Stimulated activated CD4-positive, alpha-beta T cell treated with anti-CD3 and anti-CD28 coated beads, Interleukin-15, amount 100 ng/mL, for 48 hours (primary cell): ENCODE measurements at places on chromosomes 2 and 18.

DNA sequence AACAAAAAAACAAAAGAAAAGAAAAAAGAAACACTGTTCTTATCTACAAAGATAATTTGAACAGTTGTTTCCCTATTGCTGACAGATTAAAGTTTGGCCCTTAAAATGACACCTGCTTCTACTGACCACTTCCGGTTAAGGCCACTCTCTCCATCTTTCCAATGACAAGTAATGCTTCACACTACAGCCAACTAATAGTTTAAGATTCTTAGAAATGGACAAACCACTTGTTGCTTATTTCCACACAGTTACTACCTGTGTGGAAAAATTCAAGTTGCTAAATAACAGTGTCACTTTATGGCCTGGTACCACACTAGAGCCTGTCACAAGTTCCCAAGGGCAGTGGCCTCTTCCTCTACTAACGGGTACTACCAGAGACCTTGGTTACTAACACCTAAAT is 2.4 kb downstream of the TMEM185B start:
- DNase-seq, result no peak

- no peak for DNase-seq
Measured at GRCh38 chr2:47336259-47337238, 66.4 kb upstream of the MSH2 start.

DNA sequence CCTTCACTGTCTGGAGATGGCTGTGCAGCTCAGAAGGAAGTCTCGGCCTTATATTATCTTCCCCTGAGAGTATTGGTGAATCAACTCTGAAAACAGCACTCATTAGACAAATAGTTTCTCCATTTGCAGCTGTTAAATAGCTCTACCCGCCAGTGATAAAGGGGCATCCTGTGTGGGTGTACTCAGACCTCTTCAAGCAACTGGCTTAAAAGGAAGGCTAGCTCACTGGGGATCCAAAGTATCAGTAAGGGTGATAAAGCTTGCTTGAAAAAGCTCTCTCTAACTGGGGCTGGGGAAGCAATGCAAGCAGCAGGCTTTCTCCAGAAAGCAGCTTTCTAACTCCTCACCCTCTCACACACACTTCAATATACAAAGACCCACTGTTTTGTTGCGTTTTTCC is 64.9 kb upstream of the PSMD14 start:
- DNase-seq, result no peak

DNA sequence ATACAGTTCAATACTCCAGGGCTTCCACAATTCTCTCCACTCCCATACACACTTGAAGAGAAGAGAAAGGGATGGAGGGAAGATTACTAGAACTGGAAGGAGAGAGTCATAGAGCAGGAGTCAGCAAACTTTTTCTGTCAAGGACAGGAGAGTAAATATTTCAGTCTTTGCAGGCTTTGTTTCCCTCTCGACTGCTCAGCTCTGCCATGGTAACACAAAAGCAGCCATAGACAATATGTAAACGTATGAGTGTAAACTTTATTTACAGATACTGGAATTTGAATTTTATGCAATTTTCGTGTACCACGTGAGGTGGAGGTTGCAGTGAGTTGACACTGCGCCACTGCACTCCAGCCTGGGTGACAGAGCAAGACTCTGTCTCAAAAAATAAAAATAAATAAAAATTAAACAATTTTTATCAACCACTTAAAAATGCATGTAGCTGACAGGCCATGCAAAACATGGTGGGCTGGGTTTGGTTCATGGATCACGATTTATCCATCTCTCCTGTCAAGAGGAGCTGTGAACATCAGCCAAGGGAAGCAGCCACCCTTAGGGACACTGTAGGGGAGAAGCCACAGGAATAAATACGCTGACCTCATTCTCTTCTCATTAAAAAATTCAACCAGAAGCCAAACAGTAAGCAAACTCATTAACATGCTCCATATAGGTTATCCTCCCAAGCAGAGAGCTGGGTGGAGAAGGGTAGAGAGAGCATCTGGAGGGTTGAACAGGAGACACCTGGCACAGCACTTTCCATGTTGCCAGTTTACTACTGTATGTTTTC is 266.4 kb upstream of the FN1 start:
- DNase-seq, result no peak

GRCh38 chr2:203328760-203329540 is 756 bp downstream of the ABI2 start:
- peak; percentile 32 for DNase-seq

GRCh38 chr2:8661736-8662135 is 20.1 kb upstream of the ID2 start:
- no peak for DNase-seq

- no peak for DNase-seq
Measured at GRCh38 chr2:212974692-212975091, 176.7 kb downstream of the IKZF2 start.

DNA sequence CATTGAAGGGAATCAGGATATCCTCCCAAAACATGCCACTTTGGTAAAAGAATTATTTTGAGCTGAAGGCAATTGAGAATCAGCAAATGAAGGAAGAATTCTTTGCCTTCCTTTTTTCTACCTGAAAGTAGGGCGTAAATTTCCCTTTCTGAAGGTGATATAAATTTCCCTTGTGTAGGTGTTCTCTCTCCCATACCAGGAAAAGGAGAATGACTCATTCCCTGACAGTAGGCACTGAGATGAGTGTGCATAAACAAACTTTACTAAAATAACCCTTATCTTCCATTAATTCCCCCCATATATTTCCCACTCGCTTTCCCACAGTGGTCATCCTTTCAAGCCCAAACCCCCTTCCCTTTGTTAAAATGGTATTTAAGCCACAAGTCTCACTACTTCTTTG is 1339.0 kb downstream of the LRP1B start:
- no peak for DNase-seq

- no peak for DNase-seq
Measured at GRCh38 chr18:72407048-72407447, 137.1 kb downstream of the CBLN2 start.

- no peak for DNase-seq
Measured at GRCh38 chr2:236177967-236178889, 10.0 kb upstream of the GBX2 start.

- DNase-seq, result no peak
Measured at GRCh38 chr2:84327645-84328249, 131.3 kb downstream of the SUCLG1 start.

GRCh38 chr2:239824046-239824694 is 201.0 kb downstream of the NDUFA10 start:
- no peak for DNase-seq

DNA sequence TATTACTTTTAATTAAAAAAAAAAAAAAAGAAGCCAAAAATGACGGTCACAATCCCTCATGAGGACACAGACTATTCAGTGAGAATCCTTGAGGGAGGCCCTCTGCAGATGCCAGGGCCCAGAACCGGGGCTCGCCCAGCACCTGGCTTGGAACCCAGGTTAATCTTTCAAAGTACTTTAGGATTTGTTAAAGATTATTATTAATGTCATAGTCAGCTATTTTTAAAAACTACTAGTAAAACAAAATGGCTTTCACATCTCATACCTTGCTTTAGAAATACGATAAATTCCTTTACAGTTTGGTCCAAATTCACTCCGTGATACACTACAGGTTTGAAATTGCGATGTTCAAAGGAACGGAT is 27.1 kb downstream of the C2orf76 start:
- DNase-seq, result no peak

DNA sequence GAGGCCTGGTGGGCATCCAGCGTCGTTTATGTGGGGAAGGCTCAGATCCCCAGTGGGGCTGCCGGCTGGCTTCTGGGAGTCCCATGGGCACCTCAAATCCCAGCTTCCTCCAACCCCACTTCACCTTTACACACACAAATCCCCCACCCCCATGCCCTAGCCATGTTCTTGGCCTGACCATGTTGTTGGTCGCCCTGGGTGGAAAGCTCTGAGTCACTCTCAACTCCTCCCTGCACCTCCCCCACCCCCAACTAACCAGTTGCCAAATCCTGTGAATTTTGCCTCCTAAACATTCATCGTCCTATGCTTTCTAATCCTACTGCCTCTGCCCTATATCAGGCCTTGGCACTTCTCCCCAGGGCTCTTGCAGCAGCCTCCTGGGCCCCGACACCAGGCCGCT is 6.4 kb downstream of the TNS1 start:
- no peak for DNase-seq

GRCh38 chr2:74191596-74192380 is 6.6 kb upstream of the MTHFD2 start:
- DNase-seq, result no peak

DNA sequence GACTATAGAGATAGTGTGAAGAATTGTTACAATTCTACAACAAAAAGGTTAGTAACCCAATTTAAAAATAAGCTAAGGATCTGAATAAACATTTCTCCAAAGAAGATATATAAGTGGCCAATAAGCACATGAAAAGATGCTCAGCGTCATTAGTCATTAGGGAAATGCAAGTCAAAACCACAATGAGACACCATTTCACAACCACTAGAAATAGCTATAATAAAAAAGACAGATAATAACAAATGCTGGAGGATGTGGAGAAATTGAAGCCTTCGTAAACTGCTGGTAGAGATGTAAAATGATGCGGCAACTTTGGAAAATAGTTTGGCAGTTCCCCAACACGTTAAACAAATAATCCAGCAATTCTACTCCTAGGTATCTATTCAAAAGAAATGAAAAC is 366.5 kb upstream of the POU3F3 start:
- DNase-seq, result no peak

DNA sequence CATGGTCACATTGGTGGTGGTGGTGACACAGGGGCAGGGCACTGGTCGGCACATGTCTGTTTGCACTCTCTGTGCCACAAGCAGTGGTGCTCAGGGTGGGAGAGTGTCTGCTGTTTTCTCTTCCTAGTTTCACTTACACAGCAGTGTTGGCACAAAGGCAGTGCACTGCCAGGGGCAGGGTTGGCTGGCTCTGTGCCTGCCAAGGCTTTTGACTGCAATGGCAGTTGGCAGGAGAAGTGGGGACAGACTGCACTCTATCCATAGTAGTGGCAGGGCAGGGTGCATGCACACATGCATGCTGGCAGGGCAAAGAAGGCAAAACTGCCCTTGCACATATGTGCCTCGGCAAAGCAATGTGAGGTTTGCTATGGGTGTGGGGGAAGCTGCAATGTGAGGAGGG is 635.9 kb downstream of the SUCLG1 start:
- no peak for DNase-seq

- DNase-seq, result no peak
Measured at GRCh38 chr2:225630824-225631533, 231.5 kb downstream of the NYAP2 start.

GRCh38 chr2:216775043-216775453 is 79.7 kb upstream of the IGFBP5 start:
- DNase-seq, result no peak

DNA sequence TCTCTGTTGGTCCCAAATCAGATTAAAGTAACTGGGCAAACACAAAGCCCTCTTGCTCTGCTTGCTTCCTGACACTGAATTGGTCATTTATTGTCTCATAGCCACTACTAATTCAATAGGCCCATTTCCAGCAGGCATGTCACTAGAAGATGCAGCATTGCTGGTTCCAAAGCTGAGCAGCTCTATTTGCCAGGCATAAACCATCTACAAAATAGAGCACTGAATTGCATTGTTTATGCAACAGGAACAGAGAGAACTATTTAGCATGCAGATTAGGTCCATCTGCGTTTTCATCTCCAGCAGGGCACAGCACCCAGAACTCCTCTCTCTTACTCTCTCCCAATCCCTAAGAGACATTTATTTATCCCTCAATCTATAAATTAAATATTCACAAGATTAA is 227.6 kb downstream of the SUCLG1 start:
- no peak for DNase-seq

GRCh38 chr2:120576509-120577474 is 158.9 kb upstream of the GLI2 start:
- no peak for DNase-seq

DNA sequence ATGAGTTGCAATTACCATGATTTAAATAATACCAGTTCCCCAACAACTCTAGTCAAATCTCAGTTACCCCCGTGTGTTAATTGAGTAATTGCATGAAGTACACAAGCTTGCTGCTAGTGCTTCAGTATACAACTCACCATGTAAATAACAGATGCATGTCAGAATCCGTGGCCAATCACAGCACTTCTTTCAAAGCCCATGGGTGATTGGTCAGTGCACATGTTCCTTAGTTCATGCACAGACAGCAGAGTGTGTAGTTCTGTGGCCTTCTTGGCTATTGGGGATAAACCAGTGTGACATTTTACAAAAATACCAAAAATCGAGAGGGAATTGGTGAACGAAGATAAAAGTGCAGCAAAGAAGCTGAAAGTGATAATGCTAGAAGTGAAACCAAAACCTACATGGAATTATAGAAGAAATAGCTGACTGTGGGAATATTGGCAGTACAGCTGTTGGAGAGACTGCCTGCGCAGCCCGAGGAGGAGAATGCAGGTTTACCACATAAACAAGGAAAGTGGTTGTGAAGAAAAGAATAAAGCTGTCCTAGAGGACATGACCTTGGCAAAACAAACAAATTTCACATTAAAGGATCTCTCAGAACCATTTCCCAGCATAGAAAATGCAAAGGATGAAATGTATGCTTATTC is 59.4 kb downstream of the NEDD4L start:
- DNase-seq, result no peak

DNA sequence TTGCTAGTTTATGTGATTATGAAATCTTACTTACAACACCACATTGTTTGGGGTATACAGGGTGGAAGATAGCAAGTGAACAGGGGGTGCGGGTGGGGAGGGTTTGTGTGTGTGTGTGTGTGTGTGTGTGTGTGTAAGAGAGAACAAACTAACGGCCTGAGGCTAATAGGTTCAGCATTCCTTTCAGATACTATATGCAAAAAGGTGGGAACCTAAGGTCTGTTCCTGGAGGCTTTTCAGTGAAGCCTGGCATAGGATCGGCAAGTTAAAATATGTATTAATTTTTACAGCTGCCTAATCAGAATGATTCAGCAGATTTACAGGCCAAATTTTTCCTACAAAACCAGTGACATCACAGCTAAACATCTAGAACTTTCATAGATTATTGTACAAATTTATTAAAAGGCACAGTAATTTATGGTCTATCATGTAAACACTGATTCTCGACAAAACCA is 7.6 kb upstream of the SPDYA start:
- no peak for DNase-seq

- DNase-seq, result no peak
Measured at GRCh38 chr2:43539436-43539835, 56.4 kb downstream of the THADA start.

- no peak for DNase-seq
Measured at GRCh38 chr2:222794585-222795449, 66.0 kb upstream of the ACSL3 start.

DNA sequence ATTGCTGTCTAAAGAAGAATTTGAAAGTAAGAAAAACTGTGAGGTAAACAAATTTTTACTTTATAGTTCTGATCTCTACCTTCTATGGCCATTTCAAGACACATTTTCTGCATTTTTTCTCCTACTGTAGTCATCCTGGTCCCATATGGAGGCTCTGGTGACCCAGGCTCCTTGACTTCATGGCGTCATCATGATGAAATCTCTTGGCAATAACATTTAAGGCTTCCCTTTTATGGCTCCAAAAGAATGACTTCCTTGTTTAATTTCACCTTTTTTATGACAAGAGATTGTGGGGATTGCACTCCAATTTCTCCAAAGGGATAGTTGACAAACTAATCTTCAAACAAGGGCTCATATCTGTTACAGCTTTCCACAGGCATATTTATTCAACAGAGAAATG is 143.0 kb upstream of the SCN7A start:
- no peak for DNase-seq
